Prostate gland (tissue), 2 donors: ENCODE measurements at places on chromosomes 4 and X. TPM values are rescaled to one million over a fixed set of nuclear protein-coding genes. Genes with fewer than 3 reads are reported as not detected.

- no peaks in the 10 kb centered on the region for H3K36me3 ChIP-seq
- no peaks in the 10 kb centered on the region for H3K4me1 ChIP-seq
- no peaks in the 10 kb centered on the region for H3K27me3 ChIP-seq
- H3K27ac ChIP-seq = peak overlapping the region; percentile 79
Measured at GRCh38 chr4:24795666-24796381, 451 bp downstream of the SOD3 start.

DNA sequence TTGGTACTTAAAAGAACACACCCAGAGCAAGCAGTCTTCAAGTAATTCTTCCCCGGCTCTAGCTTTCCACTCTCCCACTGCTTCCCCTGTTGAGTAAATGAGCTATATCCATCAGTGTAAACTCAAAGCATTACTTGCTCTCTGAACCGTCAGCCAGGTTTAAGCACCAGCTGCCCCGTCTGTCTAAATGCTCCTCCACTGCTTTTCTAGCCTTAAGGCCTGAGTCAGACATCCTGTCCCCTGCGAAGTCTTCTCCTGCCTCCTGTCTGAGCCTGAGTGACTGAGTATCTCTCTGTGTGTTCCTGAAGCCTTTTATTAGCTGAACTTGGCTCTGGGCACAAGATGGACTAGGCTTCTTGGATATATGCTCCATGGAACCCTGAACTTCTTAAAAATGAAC, 205.1 kb downstream of the STK32B start:
- no peak overlapping the region for H3K4me3 ChIP-seq
- no peak for DNase-seq
- H3K36me3 ChIP-seq = no peaks in the 10 kb centered on the region

DNA sequence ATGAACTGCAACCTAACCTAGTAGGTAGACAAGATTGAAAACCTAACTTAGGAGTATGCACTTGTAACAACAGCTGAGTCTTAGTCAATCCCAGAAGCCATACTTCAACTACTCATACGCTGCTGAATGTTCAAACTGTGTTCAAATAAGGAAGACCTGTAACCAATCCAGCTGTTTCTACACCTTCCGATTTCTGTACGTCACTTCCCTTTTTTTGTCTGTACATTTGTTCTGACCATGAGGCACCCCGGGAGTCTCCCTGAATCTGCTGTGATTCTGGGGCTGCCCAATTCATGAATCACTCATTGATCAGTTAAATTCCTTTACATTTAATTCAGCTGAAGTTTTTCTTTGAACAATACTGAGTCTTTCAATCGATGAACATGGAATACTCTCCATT, 89.5 kb downstream of the BMP3 start:
- no peaks in the 10 kb centered on the region for H3K4me1 ChIP-seq
- H3K27ac ChIP-seq = peak overlapping the region; percentile 27
- H3K4me3 ChIP-seq = no peak overlapping the region
- no peaks in the 10 kb centered on the region for H3K36me3 ChIP-seq
- H3K27me3 ChIP-seq = no peaks in the 10 kb centered on the region
- DNase-seq = no peak

The TECRL gene
- not detected for total RNA-seq

GRCh38 chr4:15158406-15159091, 156.3 kb downstream of the CPEB2 start:
- H3K4me1 ChIP-seq = no peaks in the 10 kb centered on the region
- no peaks in the 10 kb centered on the region for H3K36me3 ChIP-seq
- H3K4me3 ChIP-seq = no peak overlapping the region
- DNase-seq = no peak
- no peak overlapping the region for H3K27ac ChIP-seq

The EVC2 gene
- total RNA-seq = 11.0 TPM

DNA sequence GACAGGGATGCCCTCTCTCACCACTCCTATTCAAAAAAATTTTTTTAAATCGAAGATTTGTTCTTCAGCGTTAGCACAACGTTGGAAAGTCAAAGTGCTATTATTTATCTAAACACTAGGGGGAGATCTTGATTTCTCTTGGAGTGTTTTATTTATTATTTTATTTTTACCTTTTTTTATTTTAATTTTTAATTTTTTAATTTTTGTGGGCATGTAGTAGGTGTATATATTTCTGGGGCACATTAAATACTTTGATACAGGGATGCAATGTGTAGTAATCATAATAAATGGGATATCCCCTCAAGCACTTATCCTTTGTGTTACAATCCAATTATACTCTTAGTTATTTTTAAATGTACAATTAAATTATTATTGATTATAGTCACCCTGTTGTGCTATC, 37.4 kb upstream of the SLC10A4 start:
- no peak overlapping the region for H3K27ac ChIP-seq
- no peaks in the 10 kb centered on the region for H3K4me1 ChIP-seq
- no peak for DNase-seq
- H3K36me3 ChIP-seq = no peaks in the 10 kb centered on the region
- H3K27me3 ChIP-seq = no peaks in the 10 kb centered on the region

DNA sequence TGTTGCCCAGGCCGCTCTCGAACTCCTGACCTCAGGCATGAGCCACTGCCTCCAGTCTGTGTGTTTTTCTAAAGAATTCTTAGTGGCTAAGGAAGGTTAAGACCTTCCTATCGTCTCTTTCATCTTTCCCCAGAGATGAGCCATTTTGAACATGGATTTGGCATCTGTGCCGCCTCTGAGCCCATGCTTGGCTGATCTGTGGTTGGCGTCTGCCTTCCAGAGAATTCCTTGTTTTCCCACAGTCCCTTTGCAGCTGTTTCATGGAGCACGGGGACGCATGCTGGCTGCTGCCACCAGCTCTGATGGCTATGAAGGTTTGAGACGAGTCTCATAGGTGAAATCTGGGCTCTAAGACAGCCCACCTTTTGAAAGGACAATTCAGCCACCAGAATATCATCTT, 60.4 kb downstream of the SHROOM2 start:
- H3K4me1 ChIP-seq = no peaks in the 10 kb centered on the region
- DNase-seq = no peak
- no peaks in the 10 kb centered on the region for H3K36me3 ChIP-seq
- H3K27ac ChIP-seq = no peak overlapping the region
- H3K27me3 ChIP-seq = no peaks in the 10 kb centered on the region

The UCP1 gene
- total RNA-seq = not detected

GRCh38 chrX:9227276-9227675, 193.3 kb upstream of the FAM9B start:
- H3K36me3 ChIP-seq = no peaks in the 10 kb centered on the region
- H3K4me3 ChIP-seq = no peak overlapping the region
- H3K27me3 ChIP-seq = no peaks in the 10 kb centered on the region
- no peaks in the 10 kb centered on the region for H3K4me1 ChIP-seq
